ENCODE measurements at places on chromosomes 16 and 17.

DNA sequence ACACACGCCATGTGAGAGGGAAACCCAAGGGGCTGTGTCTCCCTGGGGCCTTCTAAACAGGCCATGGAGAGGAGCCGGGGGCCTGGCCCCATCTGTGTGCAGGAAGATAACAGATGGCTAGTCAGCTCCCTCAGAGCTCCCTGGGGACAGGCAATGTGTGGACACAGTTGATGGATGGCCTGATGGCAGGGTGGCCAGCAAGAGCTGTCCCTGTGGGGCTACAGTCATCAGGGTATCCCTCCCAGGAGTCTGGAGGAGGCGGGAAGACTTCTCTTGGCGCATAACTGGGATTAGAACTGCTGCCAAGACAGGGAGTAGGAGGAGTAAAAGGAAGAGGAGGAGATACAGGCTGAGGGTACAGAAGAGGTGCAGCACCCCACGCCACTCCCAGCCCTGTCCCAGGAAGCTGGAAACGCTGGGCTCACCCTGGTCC lies 17.3 kb downstream of the MYO18A start:
- DNase-seq, result no peak

- DNase-seq, result no peak
Observed at GRCh38 chr16:49330562-49331201, 42.9 kb upstream of the C16orf78 start.

GRCh38 chr16:64391063-64391600 lies 730.7 kb downstream of the CDH11 start:
- no peak for DNase-seq

DNA sequence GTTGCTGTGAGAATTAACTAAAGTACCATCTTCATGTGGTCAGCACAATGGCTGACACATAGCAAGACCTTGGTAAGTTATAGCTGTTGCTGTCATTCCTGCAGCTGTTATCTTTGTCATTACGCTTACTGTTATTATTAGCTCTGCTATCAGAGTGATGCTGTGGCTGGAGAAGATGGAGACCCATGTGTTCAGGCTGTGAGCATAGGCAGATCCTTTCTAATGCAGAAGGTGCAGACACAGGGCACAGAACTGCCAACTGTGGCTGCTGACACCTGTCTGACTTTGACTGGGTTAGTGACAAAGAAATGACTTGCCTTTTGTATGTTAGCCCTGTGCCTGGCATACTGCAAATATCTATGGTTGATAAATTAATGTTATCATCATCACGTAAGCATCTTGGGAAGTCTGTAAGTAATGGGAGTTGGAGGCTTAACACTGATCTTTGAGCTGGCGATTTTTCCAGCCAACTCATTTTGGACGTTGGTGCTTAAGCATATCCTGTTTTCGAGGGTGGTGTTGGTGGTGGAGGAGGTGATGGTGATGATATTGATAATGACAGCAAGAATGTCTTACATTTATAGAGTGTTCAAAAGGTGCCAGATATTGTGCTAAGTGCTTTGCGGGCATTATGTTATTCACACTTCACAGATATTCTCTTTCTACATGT lies 695.3 kb downstream of the WWOX start:
- DNase-seq, result peak; percentile 46

DNA sequence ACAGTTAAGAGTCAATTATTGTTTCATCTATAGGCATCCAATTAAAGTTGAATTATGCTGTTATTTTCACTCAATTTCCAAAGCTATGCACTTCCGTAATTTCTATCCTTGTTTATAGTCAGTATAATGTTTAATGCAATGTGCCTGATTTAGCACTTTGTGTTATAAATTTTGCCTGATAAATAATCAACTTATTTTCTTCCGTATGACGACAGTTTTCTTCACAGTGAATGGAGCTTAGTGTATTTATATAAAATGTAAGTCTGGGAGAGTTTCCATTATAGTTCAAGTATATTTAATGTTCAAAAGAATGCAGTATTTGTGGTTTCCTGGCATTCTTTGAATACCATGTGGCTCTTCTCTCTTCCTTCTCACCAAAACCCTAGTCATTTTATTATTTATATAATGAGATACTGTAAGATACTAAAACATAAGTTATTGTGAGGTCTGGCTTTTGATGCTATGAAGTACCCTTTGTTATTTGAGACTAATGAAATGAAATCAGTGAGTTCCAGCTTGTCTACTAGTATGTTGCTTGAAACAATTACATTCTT lies 240.6 kb downstream of the PRKCA start:
- no peak for DNase-seq

- peak; percentile 64 for DNase-seq
Observed at GRCh38 chr16:66928702-66929388, 3.5 kb upstream of the RRAD start.

- peak; percentile 61 for DNase-seq
Observed at GRCh38 chr17:21019976-21020586, 22.7 kb downstream of the USP22 start.

GRCh38 chr17:67272312-67273047 lies 27.5 kb upstream of the HELZ start:
- no peak for DNase-seq

- DNase-seq, result no peak
Observed at GRCh38 chr16:80046848-80047247, 446.3 kb upstream of the MAF start.

- peak; percentile 30 for DNase-seq
Observed at GRCh38 chr17:28928061-28928460, 23.3 kb downstream of the PHF12 start.

GRCh38 chr17:79777120-79777893 lies 641 bp upstream of the CBX2 start:
- DNase-seq, result peak; percentile 42

GRCh38 chr17:82489851-82490511 lies 29.6 kb upstream of the FOXK2 start:
- DNase-seq, result no peak

DNA sequence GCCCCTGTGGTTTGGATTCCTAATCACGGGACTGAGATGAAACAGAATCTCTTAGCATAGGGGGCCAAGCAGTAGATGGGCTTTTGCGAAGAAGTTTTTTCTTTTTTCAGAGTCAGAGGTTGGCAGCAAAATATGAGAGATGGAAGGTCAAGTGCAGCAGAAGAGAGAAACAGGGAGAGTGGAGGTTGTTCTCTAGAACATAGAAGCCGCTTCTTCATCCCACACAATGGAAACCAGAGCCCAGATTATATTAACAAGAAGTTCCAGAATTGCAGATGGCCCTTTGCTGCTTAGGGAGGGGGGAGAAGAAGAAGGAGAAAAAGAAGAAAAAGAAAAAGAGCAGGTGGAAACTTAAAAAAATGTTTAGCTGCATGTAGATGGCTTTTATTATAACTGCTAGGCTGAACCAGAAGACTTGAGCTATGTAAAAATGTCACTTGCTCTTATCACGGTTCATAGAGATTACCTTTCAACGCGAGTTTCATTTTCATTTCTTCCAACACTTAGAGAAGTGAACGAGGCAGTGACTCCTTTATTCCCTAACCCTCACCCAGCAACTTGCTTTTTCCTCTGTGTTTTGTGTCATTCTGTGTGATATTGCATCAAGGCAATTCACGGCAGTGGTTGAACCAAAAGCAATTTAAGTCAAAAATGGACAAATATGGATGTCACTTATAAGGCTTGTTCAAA lies 737.5 kb downstream of the WWOX start:
- DNase-seq, result no peak

Data from activated CD4-positive, alpha-beta memory T cell treated with anti-CD3 and anti-CD28 coated beads, Interleukin-2, amount 10 ng/mL, durations not matched to agents 7 days and 5 days (primary cell).